ENCODE measurements at places on chromosomes 4 and X. TPM values are rescaled to one million over a fixed set of nuclear protein-coding genes. Genes with fewer than 3 reads are reported as not detected.

Gene CENPVL3
- total RNA-seq: 1.5 TPM

DNA sequence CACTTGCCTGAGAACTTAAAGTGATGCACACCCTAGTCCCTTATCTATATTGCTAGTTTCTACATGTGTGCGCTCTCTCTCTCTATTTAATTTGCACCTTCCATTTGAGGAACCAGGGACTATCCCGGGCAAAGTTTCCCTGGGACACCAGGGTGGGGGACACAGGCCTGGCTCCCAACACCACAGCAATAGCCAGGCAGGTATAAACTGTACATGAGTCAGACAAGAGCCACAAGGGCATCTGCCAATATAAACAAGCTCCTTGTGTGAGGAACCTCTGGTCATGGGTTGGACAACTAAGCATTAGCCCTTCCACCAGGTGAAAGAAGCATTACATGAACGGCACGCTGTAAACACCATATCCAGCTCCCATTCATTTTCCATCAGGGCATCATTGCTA is 455.5 kb downstream of the STIM2 start:
- no peak for DNase-seq

GRCh38 chrX:110531873-110532580 is 173.4 kb downstream of the RTL9 start:
- DNase-seq: no peak

- DNase-seq: no peak
Observed at GRCh38 chr4:145315811-145316225, 135.4 kb upstream of the OTUD4 start.

- DNase-seq: no peak
Observed at GRCh38 chr4:88119943-88120342, 38.5 kb downstream of the ABCG2 start.

DNA sequence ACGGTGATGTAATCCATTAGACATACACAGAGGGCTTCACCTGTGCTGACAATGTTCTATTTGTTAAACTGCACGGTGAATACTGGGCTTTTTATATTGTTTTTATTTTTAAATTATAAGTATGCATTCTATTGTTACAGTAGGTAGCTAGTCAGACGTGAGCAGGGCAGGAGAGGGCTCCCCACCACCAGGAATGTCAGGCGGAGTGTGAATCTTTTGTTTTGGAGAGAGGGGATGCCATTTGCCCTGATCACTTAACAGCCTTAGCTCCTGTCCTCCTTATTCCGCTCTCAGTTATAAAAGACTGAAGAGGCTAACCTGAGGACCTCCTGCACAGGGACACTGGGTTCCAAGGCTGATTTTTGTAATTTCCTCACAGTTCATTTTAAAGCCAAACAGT is 151.6 kb upstream of the TAPT1 start:
- DNase-seq: no peak

Gene MAGEA11
- total RNA-seq: 0.18 TPM

GRCh38 chr4:159455675-159456237 is 352.9 kb downstream of the RAPGEF2 start:
- DNase-seq: peak; percentile 58

DNA sequence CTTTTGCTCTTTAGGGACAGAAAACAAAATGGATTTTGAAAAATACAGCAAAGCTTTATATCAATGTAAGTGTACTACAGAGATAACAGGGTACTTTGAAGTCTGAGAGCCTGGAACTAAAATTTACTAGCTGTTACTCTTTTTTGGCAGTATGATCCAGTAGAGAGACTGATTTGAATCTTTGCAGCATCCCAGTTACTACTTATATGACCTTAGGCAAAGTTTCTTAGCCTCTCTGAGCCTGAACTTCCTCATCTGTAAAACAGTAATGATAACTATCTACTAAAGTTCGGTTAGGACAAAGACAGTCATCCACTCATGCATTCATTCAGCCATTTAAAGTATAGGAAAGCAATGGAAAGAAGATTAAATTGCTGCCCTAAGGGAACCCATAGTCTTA is 10.1 kb downstream of the BRWD3 start:
- no peak for DNase-seq

DNA sequence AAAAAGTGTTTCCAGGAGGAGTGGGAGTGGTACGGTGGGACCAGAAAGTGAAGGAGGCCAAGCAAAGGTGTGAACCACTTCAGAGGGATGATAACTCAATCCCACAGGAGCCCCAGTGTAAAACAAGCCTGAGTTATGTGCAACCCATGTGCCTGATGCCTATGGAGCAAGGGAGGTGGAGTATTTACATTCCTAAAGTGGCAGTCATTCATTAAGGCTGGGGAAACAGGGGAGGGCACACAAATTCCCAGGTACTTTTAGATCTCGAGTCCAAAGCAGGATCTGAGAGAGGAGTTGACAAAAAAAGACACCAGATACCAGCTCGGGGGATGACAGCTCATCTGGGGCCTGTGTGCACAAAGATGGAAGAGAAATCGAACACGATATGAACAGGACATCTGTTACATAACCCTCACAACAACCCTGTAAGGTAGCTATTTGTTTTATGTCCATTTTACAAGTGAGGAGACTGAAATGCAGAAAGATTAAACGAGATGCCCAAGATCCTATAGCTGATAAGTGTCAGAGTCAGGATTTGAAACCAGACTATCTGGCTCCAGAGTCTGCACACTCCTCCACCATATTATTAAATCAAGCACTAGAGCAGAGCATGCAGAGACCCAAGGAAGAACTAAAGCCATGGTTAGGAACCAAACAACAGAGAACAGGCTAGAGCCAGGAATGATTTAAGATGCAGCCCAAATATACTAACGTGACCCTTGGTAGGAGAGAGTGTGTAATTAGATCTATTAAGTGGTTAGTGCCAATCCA is 91.9 kb upstream of the MAPK10 start:
- DNase-seq: peak; percentile 32

- DNase-seq: no peak
Observed at GRCh38 chr4:184649971-184650855, 675 bp downstream of the PRIMPOL start.

Data from H7 (cell line).